Hypothalamus (tissue), 51 donors: ENCODE measurements at places on chromosomes 5 and 9.

DNA sequence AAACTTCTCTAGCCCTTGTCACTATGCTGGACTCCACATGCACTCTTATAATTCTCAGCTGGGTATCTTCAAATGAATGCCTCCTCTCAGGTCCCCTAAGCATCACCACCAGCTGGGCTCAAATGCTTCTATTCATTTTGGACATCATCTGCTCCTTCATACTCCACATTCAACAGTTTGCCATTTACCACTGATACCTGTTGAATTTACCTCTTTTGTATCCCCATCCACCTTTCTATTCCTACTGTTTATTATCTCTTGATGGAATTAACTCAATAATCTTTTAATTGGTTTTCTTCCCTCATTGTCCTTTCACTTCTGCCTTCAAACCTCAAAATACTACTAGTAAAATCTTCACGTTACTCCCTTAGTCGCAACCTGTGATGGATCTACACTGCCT lies 14.5 kb downstream of the RANBP6 start:
- no peak for DNase-seq

DNA sequence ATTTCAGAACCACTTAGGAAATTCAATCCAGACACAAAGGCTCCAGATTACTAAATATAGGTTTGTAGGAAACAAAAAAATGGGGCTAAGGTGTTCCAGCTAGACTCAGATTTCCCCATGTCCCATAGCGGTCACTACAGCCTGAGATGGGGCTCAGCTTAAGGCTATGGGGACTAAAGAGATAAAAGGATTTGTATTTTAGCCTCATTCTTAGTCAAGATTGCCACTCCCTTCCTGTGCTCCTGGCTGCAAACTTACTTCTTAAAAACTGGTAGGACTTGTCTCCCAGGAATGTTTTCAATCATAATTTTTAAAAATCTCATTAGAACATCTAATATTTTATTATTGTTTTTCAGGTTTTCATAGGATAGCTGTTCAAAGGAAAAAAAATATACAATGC lies 253.8 kb upstream of the DAB2 start:
- no peak for DNase-seq

DNA sequence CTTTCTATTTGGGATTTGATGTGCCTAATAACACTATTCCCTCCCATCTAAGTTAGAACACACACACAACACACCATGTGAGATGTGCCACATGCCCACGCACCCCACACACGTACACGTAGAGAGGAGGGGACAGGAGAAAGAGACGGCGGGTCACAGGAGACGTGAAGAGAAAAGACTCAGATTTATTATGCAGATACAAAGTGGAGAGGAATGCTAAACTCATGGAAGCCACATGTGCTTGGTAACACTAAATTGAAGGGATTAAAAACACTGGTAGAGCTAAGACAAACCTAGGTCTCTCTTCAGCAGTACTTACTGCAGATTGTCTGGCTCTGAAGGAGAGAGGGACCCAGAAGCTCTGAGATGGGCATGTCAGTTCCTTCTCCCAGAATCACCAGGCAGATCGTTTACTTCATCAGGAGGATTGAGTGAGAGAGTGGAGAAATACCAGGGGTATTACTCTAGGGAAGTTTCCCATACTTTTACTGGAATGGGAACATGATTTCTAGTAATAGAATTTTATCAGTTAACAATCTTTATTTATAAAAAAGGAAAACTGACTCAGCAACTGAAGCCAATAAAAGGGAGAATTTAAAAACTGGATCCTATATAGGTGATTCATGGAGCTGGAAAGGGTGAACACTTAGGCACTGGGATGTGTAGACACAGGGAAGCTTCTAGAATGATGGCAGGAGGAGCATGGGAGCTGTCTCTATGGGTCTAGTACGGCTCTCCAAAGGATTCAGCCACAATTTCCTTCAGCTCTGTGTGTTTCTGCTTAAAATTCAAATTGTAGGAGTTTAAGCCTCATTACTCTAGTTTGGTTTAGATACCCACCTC lies 139.4 kb downstream of the MACIR start:
- DNase-seq: no peak

GRCh38 chr9:96344458-96345180 lies 38.9 kb downstream of the SLC35D2 start:
- peak; percentile 35 for DNase-seq

DNA sequence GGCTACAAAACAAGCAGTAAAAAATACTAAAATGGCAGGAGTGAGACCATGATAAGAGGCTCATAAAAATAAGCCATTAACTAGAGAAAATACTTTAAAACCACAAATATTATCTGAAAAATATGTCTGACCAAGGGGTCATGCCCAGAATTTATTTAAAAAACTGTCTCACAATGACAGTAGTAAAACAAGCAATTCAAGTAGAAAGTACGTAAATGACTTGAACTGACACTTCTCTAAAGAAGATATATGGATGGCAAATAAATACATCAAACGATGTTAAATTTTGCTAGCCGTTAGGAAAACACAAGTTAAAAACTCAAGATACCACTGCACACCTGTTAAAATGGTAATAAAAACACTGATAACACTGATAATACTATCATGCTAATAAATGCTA lies 353.9 kb upstream of the GRAMD2B start:
- DNase-seq: no peak
